ENCODE measurements at places on chromosomes 16 and 17.
A peak's percentile ranks its signal among the peaks of the same experiment; 100 is the strongest.

- DNase-seq = no peak
Measured at GRCh38 chr17:83136156-83136555, 56.7 kb downstream of the METRNL start.

DNA sequence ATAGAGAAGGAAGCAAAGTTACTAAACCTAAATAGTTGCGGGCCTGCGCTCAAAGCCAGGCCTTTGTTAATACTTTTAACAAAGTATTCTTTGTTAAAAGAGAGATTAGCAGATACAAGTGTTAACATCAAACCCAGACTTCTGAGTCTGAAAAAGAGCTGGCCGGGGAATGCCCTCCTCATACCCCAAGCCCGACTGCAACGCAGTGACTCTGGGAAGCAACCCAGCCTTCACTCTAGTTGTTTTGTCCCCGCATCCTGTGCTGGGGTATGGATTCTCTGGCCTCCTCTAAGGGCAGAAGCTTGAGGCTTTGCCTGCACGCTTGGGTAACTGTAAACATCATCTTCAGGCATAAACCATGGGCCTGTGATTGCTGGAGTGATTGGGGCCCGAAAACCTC is 48.3 kb downstream of the ADCY7 start:
- no peak for DNase-seq

DNA sequence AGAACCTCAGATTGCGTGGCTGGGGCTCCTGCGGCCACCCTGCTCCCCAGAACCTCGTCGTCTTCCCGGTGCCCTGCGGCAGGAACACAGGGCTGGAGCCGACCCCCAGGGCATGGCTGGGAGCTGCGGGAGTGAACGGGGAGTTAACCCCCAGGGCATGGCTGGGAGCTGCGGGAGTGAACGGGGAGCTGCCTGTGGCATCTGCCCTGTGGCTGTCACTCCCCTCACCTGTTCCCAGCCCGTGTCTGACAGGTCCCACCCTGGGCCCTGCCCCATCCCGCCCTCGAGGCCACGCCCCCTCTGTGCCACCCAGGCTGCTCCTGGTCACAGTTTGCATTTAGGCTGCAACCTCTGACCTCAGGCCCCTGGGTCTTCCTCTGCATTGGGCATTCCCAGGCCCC is 39.4 kb upstream of the ACSF3 start:
- no peak for DNase-seq

GRCh38 chr16:369275-369865 is 968 bp downstream of the MRPL28 start:
- DNase-seq = no peak

GRCh38 chr17:58344791-58345157 is 7.2 kb downstream of the SUPT4H1 start:
- DNase-seq = no peak

DNA sequence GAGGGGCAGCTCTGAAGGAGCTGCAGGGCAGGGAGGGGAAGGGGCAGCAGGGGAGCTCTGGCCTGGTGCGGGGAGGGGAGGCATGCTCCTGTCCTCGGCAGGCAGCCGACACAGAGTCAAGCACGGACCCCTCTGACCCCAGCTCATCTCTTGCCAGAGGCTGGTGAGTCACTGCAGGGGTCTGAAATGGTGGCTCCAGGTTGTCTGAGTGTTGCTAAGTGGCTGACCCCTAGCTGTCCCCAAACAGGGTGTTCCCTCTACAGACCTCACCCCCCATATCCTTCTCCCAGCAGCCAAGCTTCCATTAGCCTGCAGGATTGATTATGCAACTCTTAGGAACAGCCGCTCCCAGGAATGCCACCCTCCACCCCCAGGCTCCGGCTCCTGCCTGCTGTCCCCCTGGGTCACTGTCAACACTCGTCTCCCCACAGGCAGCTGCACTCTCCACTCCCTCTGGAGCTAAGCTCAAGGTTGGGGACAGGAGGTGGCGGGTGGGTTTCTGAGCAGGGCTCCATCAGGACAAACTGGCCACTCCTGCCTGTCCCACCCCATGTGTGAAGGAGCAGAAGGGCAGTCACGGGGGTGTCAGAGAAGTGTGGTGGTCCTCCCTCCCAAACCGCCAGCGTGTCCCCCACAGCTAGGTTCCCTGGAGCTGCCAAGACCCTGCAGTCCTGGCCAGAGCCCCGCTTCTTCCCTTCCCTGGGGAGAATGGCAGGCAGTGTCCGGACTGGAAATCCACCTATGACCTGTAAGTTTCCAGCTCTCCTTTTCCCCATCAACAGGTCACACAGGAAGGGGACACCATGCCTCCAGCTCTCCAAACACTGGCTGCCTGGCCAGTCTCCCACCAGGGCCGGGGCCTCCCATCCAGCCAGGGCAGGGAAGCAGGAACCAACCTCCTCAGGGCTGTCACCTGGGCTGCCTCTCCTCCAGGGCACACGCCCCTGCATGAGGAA is 1.0 kb downstream of the MYLK3 start:
- DNase-seq = no peak

- no peak for DNase-seq
Measured at GRCh38 chr17:43308999-43309398, 75.2 kb upstream of the RNU2-1 start.

DNA sequence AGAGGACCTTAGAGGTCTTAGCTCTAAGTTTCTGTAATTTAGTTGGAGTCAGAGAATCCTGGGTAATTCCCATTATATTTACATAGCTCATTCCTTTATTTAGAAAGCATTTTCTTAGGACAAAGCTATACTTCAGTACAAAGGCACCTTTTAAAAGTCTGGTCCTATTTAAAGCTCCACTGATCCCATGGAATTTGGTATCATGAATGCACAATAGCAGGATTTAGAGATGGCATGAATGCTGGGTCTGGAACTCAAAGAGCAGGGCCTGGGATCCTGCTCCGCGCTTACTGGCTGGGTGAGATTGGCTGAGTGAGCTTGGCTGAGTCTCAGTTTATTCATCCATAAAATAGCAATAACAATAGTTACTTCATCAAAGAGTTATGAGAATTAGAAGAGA is 4.8 kb downstream of the KRT23 start:
- DNase-seq = no peak

DNA sequence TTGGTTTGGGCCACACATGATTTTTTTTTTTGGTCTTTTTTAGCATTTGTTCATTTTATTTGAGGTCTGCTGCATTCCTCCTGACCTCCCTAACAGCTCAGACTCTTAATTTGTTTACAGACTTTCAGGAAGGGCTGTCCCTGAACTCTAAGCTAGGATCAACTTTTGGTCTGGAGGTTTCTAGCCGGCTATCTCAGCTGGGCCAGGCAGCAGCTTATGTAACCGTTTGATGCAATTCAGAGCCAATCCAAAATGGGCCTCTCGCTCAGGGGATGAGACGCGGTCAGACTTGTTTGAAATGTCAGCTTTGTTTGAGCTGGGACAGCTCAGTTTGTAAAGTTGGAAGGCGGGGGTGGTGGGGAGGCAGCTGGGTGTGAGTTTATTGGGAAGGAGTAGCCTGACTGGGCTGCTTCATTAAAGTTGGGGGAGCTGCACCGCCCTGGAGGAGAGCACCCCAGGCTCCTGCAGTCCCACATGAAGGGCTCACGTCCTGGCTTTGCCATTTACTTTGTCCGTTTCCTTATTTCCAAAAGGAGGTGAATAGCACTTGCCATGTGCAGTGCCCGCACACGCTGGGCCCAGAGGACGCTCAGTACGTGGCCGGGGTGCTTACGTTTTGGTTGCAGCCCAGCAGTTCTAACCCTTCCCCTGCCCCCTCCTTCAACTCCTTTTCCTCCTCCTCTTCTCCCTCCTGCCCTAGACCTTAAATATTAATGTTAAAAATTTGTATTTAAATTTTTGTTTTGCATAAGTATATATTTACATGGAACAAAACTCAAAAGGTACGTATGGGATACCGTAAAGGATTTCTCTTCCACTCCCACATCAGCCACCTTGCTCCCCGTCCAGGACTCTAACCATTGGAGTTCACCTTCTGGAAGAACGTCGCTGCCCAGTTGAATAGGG is 121.2 kb downstream of the SNX29 start:
- no peak for DNase-seq

DNA sequence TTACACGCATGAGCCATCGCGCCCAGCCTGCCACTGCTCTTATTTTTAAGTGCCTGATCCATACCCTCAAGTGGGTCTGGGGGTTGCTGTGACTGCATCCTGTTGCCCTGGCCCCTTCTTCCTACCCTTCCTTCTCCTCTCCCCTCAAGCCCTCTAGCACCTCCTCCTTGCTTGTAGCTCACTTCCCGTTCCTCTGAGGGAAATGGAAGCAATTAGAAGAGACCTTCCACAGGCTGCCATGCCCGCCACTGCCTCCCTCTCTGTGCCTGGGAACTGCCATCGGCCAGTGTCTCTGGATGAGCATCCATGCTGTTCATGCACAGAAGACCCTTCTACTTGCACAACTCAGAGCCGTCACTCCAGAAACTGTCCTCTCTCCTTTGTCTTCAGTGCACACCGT is 10.6 kb upstream of the TFAP4 start:
- DNase-seq = no peak

- DNase-seq = no peak
Measured at GRCh38 chr17:33580215-33580614, 287.1 kb upstream of the ASIC2 start.

- peak; percentile 11 for DNase-seq
Measured at GRCh38 chr16:76883076-76883475, 307.9 kb upstream of the MON1B start.

DNA sequence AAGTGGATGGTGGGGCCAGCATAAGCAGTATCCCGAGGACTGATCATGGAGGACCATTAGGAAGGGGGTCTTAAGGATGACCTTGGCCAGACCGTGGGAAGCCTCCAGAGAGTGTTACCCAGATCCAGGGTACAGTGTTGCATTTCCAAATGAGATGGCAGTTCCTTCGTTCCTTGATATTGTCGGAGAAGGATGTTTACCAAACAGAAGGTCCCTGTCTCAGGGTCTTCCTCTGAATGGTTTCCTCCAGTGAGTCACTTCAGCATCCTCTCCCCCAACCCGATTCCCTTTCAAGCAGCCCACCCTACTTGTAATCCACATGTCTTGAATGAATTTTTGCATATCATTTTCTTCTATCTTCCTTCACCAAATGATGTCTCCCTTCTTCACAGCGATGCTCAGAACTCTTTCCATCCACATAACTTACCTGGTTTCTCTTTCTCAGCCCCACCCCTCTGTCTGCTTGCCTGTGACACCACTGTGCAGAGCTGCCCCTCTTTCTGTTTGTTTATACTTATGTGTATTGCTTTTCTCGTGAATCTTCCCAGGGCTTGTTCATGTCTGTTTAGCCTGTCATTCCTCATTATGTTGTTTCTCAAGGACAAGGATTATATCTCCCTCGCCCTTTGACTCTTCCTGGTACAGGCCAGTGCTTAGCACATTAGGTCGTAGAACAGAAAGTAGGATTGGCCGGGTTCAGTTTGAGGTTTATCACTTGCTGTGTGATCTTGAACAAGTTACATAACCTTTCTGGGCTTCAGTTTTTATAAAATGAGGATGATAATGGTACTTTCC is 5.7 kb downstream of the GOSR2 start:
- no peak for DNase-seq

DNA sequence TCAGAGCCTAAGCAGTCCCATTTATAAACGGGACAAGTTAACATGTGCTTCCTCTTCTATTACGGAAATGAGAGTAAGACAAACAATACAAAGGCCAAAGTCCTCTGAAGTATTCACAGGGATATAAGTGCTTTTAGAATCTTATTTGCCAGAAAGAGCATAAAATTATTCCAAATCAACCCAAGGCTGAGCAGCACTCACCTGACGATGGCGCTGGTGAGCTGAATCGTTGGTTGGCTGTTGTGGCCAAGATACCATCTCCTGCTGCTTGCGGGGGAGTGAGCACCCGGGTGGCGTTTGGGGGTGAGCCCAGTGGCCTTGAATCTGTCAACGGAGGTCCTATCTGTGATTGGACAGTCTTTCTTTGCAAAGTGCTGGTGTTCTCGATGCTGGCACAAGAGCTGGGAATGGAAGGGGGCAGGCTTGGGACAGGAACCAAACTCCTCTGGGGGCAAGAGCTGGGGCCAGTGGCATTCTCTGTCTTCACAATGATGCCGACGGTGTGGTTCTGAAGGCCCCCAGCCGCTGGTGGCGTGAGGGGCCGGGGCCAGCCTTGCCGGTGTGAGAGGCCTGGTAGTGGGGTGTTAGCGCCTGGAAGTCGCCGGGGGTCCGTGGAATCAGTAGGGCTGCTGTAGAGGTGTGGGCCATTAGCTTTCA is 9.5 kb upstream of the DHRS13 start:
- DNase-seq = no peak

- peak; percentile 70 for DNase-seq
Measured at GRCh38 chr16:29678691-29679267, at the start of gene QPRT. Gene QPRT (plus strand): TSS chr16:29679180. CDS start chr16:29679198, 18 bp downstream.

DNA sequence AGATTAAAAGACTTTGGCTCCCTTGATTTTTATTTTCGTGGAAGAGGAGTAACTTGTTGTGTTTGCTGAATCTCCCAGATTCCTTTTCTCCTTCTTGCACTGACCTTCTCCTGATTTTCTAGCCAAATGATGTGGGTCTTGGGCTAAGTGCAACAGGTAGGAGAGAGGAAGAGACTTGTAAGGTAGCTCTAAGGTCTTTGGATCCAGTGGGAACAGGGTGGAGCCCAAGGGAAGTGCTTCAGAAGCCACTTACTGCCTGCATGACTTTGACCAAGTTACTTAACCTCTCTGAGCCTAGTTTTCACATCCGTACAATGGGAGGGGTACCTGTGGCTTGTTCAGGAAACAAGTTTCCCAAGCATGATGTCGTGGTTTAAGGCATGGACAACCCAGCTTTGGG is 111.3 kb upstream of the IRX3 start:
- DNase-seq = no peak

GRCh38 chr16:61547626-61548025 is 488.6 kb downstream of the CDH8 start:
- peak; percentile 38 for DNase-seq

DNA sequence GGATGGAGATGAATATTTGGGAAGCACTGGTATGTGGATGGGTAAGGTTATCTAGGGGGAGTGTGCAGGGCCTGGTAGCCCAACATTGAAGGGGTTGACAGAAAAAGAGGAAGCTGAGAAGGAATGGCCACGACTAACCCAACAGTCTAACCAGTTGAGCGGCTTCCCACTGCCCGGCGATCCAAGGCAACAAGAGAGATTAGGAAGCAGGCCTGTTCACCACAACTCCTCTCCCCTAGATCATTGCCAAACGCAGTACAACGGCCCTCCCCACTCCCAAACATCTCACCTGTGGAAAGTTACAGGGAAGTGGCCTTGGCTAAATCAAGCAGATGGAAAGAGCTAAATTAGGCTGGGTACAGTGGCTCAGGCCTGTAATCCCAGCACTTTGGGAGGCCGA is 11.2 kb upstream of the RANGRF start:
- DNase-seq = no peak

- no peak for DNase-seq
Measured at GRCh38 chr17:79459846-79460245, 151.0 kb downstream of the RBFOX3 start.

GRCh38 chr17:74930535-74931036 is 5.1 kb upstream of the OTOP3 start:
- no peak for DNase-seq
